ENCODE measurements at places on chromosomes 3 and 15.

DNA sequence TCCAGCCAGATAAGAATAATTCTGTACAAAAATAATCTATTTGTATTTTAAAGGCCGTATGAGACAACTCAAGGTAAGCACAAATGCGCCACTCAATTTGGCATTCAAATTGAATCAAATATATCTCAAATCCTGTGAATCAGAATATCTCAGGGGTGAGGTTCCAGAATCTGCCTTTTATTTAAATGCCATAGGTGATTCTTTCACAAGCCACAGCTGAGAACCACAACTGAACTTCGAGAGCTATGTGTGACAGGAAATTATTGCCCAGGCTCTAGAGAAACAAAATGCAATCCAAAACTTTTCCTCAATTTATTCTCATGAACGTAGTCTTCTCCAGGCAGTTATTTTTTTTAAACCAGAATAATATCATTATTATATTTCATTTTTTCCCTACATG, 11.9 kb downstream of the ATP8B4 start:
- no peak for DNase-seq

DNA sequence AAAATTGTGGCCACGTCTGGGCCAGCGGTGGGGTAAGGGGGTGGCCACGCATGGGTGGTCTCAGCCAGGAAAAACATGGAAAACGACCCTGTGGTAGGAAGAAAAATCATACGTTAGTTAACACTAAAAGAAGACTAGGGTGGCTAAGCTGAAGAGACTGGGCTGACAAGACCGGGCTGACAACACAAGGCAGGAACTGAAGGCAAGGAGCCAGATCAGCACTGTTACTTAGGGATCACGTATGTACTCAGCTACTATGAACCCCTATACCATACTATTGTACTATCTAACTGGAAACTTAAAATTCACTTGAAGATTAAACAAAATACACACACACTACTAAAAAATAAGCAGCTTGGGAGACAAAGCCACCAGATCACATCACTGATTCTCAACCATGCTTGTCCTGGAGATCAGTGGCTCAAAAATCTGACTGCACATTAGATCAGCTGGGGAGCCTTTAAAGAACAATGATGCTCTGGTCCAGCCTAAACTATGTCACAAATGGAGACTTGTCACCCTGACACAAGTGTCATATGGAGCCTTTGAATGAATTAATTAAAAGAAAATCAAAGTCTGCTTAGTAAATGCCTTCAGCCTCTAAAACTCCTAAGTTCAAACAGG, 442.2 kb downstream of the SHQ1 start:
- DNase-seq = no peak

GRCh38 chr3:30811151-30811795, 83.2 kb downstream of the GADL1 start:
- DNase-seq = no peak

- no peak for DNase-seq
Observed at GRCh38 chr15:23854203-23854911, 167.3 kb upstream of the NDN start.
